ENCODE measurements at places on chromosomes 13 and 19.

- DNase-seq: no peak
Observed at GRCh38 chr13:66657165-66657881, 572.8 kb downstream of the PCDH9 start.

GRCh38 chr13:21701460-21701859 is 30.6 kb downstream of the FGF9 start:
- no peak for DNase-seq

DNA sequence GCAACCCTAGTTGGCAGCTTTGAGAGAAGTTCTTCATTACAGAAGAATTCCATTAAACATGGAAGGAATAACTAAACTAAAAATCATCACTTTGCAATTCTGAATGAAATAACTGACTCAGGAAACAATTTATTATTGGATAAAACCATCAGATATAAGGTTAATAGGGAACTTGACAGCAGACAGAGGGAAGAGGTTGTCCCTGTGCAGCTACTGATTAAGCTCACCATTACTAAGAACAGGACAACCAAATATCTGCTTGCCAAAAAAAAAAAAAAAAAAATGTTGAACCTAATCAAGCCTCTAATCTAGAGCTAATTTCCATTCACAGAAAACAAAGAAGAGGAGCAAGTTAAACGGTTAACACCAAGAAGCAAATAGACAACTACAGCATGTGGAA is 12.8 kb downstream of the N4BP2L2 start:
- DNase-seq: no peak

- DNase-seq: no peak
Observed at GRCh38 chr19:31272583-31273106, 76.6 kb downstream of the TSHZ3 start.

GRCh38 chr13:23377983-23378632 is 55.4 kb downstream of the SACS start:
- DNase-seq: no peak

DNA sequence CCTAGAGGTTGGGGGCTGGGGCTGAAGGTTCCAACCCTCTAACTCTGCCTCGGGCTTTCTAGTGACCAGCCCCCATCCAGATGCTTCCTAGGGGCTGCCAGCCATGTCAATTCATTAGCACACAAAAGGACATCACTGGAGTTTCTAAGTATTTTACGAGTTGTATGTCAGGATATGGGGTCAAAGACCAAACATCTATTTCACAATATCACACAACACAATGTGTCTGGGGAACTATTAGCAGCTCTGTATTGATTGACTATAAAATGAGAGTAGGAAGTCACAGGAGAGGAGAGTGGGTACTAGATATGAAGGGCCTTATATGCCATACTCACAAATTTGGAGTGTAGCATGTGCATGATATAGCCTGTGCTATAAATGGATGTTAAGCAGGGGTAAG is 42.1 kb downstream of the LPAR6 start:
- no peak for DNase-seq

DNA sequence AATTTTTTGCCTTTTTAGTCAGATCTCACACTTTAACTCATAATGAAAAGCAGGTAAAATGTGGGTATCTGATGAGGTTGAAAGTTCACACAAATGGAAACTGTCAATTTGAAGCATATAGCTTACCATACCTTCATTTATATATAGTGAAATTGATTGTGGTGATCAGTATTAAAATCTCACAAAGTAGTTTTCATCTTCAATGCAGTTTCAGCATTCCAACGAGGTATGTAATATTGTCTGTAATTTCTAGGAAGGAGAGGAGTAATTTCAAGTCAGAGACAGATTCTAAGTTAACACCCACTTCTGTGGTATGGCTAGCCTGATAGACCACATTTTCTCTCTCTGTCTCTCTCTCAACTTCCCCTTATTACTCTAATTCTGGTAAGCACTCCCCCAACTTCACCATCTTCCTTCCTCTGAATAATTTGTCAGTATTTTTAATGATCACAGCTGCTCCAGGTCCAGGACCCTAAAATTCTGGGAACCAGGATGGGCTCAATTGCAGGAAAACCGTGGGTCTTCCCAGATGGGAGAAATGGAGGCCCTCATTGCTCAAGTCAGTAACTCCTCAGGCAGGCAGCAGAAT is 455.7 kb downstream of the FGF9 start:
- no peak for DNase-seq

DNA sequence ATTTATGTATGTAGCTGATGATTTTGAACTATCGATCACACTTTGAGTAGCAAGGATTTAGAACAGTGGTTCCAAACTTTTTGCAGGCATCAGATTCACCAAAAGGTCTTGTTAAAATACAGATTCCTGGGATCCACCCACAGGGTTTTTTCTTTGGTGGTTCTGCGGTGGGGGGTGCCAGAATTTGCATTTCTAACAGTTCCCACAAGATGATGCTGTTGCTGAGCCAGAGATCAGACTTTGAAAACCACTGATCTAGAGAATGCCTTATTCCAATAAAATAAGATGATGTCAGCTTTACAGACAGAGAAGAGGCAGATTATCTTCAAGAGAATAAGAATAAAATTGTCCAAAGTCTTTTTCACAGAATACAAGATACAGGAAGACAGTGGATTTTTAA is 80.9 kb upstream of the SHISA2 start:
- DNase-seq: no peak

GRCh38 chr19:11699931-11700794 is 38.6 kb downstream of the ZNF823 start:
- no peak for DNase-seq
